CD4-positive, alpha-beta T cell (primary cell): ENCODE measurements at places on chromosomes 3 and 15.

DNA sequence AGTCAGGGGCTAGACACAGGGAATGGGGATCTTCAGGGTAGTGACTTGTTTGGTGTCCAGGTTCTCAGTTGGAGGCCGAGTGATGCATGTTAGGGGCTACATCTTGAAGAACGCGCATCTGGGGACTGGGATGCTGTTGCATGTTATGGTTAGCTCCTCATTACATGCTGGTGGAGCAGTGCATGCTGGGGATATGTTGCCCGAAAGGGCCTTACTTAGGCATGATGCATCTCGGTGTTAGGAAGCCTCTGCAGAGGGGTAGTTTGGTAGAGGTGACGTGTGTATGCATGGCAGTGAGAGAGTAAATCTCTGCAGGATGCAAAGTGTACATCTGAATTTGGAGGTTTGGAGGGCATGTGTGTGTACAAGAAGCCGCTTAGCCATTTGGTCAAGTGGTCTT is 2.4 kb downstream of the EIF4G1 start:
- H3K4me3 ChIP-seq = no peak overlapping the region
- H3K27ac ChIP-seq = peak overlapping the region; percentile 95
- peaks cover 47% of the 10 kb centered on the region for H3K4me1 ChIP-seq
- no peaks in the 10 kb centered on the region for H3K27me3 ChIP-seq
- peaks cover 45% of the 10 kb centered on the region for H3K36me3 ChIP-seq
- no peak for DNase-seq

- no peaks in the 10 kb centered on the region for H3K27me3 ChIP-seq
- peaks cover 13% of the 10 kb centered on the region for H3K36me3 ChIP-seq
- DNase-seq = peak; percentile 49
- peak overlapping the region; percentile 65 for H3K27ac ChIP-seq
- H3K4me1 ChIP-seq = peaks cover 59% of the 10 kb centered on the region
- H3K4me3 ChIP-seq = peak overlapping the region; percentile 97
Observed at GRCh38 chr3:52055537-52056351, 627 bp downstream of the DUSP7 start.

DNA sequence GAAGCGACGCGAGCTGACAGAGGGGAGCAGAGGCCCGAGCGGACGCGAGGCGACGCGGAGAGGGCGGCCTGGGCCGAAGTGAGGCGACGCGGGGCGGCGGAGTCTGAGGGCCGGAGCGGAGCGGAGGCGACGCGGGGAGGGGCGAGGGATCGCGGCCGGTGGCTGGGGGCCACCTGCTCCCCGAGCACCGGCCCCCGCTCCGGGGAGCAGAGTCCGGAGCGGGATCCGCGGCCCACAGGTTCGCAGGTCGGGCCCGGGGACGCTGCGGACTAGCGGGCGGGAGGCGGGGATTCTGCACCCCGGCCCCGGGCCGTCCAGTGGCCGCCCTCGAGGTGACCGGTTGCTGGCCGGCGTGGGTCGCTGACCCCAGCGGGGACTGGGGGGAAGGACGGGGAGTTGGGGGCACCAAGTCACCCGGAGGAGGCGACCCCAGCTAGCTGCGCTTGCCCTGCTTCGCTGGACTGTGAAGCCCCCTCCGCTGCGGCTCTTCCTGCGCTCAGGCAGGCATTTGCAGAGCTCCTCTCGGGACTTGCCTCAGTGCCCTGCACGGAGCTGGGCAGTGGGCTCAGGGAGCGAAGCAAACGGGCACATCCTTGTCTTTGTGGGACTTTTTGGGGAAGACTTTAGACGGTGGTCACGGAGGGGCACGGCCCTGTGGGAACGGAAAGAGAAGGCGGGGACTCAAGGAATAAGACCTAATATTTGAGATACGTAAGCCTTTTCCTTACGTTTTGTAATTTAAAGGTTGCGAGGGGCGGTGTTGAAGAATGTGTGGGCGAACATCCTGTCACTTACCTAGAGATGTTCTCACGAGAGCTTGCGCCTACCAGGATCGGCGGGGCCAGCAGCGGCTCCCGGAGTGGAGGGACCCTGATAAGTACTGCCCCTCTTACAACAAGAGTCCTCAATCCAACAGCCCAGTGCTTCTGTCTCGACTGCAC is 566 bp downstream of the HMCES start:
- peak overlapping the region; percentile 79 for H3K4me3 ChIP-seq
- H3K4me1 ChIP-seq = peaks cover 45% of the 10 kb centered on the region
- peak overlapping the region; percentile 93 for H3K27ac ChIP-seq
- H3K27me3 ChIP-seq = no peaks in the 10 kb centered on the region
- H3K36me3 ChIP-seq = peaks cover 28% of the 10 kb centered on the region
- peak; percentile 47 for DNase-seq

DNA sequence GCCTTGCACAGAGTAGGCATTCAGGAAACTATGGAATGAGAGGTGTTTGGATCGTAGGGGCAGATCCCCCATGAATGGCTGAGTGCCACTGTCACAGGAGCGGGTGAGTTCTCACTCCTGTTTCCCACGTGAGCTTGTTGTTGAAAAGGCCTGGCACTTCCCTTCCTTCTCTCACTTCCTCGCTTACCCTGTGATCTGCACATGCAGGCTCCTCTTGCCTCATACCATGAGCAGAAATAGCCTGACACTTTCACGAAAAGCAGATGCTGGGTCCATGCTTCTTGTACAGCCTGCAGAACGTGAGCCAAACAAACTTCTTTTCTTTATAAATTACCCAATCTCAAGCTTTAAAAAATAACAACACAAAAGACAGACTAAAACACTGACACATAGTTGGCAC is 55.4 kb downstream of the AGBL1 start:
- peaks cover 8% of the 10 kb centered on the region for H3K27me3 ChIP-seq
- no peak overlapping the region for H3K27ac ChIP-seq
- H3K36me3 ChIP-seq = no peaks in the 10 kb centered on the region
- no peak overlapping the region for H3K4me3 ChIP-seq

DNA sequence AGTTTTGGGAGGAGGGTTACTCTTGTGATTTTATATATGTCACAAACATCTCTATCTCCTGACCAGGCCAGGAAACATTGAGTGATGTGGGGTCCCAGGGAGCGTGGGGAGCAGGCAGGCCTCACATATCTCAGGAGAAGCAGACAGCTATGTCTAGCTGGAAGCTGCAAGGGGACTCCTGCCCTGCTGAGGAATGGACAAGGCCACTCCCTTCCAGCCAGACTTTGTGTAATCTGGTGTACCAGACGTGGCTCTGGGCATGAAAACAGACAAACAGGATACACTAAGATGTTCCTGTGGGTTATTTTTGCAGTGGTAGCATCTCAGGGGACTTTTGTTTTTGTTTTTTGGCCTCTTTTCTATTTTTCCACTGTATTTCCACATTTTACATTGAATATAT is 23.2 kb downstream of the CYP8B1 start:
- no peak for DNase-seq
- no peaks in the 10 kb centered on the region for H3K36me3 ChIP-seq
- no peaks in the 10 kb centered on the region for H3K27me3 ChIP-seq
- H3K4me3 ChIP-seq = no peak overlapping the region
- peaks cover 4% of the 10 kb centered on the region for H3K4me1 ChIP-seq
- H3K27ac ChIP-seq = no peak overlapping the region

GRCh38 chr3:169769287-169770181 is at the start of gene ACTRT3:
Gene ACTRT3, minus strand, starts transcription at chr3:169769561. Its CDS starts 41 bp downstream, at chr3:169769520.
- H3K36me3 ChIP-seq = peaks cover under 1% of the 10 kb centered on the region
- H3K27ac ChIP-seq = peak within 1 kb of the TSS; percentile 13

DNA sequence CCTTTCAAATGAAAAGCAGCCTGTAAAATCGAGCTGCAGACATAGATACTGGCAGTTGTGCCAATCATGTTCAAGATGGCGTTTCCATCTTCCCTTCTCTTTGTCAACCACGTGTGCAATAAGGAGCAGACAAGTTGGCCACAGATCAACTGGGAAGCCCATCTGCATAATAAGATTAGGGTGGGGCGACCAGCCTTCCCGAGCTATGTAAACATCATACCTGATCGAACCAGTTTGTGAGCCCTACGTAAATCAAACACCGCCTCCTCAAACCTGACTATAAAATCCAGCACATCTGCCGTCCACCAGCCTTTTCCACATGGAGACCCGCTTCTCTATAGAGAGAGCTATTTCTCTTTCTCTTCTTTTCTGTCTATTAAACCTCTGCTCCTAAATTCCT is 37.2 kb downstream of the TRIM42 start:
- no peak overlapping the region for H3K4me3 ChIP-seq
- no peaks in the 10 kb centered on the region for H3K4me1 ChIP-seq
- no peak for DNase-seq

DNA sequence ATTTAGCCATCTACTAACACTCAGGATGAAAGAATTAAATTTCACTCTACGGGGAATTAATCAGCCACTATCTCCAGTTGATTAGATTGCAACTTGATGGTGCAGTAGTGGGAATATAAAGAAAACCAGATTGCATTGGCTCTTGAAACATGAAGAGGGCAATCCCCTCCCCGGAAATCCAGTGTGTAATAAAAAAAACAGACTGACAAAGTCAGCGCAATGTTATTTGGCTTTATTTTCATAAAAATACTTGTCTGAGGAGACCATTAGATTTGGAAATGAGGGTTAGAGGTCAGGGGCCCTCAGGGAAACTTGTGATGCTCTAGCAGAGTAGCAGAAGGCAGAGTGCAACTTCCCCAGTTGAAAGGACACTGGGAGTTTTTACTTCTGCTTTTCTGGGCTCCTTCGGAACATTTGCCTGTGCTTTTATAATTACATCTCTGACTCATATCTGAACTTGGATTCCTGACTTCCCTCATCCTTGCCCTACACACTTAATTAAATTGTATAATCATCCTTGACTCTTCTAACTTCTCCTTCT is 326.8 kb downstream of the TUSC7 start:
- H3K4me3 ChIP-seq = no peak overlapping the region
- no peaks in the 10 kb centered on the region for H3K27me3 ChIP-seq
- H3K27ac ChIP-seq = no peak overlapping the region
- DNase-seq = no peak
- no peaks in the 10 kb centered on the region for H3K36me3 ChIP-seq

GRCh38 chr15:81484086-81484955 is 110.3 kb upstream of the TMC3 start:
- DNase-seq = no peak
